ENCODE measurements at places on chromosomes 7 and 10.

- peak; percentile 90 for DNase-seq
Measured at GRCh38 chr10:3754727-3755439, 30.1 kb downstream of the KLF6 start.

GRCh38 chr10:46539596-46540411 is 16.7 kb downstream of the GPRIN2 start:
- peak; percentile 75 for DNase-seq

DNA sequence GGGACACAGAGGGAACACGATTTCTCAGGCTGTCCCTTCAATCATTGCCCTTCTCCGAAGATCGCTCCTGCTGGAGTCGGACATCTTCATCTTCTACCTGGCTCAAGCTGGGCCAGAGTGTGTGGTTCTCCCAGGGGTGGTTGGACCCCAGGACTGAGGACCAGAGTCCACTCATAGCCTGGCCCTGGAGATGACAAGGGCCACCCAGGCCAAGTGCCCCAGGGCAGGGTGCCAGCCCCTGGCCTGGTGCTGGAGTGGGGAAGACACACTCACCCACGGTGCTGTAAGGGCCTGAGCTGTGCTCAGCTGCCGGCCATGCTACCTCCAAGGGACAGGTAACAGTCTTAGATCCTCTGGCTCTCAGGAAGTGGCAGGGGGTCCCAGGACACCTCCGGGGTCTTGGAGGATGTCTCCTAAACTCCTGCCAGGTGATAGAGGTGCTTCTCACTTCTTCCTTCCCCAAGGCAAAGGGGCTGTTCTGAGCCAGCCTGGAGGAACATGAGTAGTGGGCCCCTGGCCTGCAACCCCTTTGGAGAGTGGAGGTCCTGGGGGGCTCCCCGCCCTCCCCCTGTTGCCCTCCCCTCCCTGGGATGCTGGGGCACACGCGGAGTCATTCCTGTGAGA is 23.3 kb downstream of the TBATA start:
- DNase-seq, result no peak

GRCh38 chr7:134121632-134122139 is 5.5 kb upstream of the LRGUK start:
- DNase-seq, result no peak

DNA sequence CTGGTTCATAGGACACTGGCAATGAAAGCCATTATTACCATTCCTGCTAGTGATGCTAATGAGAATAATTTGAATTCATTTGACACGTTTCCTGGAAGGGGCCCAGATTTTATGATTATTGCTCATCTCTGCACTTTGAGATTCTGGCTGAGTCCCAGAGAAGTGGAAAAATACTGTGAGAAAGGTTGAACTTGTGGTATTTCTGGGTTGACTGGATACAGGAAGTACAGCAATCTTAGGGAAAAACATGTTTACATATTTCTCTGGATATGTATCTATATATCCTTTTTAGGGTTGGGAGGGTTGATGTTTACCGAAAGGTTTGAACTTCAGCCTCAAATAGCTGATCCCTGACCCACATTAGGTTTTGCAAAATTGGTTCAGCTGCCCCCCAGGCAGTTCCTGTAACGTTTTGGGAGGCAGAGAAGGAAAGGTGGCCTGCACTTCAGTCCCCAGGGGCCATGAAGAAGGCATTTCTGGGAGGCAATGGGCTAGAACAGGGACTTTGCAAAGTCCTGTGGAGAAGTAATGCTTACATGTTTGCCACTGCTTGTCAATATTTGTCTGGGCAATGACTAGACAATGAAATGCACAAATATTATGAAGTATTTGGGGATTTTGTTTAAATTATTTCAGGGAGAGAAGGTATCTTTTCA is 253.7 kb upstream of the PITRM1 start:
- peak; percentile 86 for DNase-seq

- DNase-seq, result no peak
Measured at GRCh38 chr7:141074997-141075396, 1.1 kb downstream of the TMEM178B start.

DNA sequence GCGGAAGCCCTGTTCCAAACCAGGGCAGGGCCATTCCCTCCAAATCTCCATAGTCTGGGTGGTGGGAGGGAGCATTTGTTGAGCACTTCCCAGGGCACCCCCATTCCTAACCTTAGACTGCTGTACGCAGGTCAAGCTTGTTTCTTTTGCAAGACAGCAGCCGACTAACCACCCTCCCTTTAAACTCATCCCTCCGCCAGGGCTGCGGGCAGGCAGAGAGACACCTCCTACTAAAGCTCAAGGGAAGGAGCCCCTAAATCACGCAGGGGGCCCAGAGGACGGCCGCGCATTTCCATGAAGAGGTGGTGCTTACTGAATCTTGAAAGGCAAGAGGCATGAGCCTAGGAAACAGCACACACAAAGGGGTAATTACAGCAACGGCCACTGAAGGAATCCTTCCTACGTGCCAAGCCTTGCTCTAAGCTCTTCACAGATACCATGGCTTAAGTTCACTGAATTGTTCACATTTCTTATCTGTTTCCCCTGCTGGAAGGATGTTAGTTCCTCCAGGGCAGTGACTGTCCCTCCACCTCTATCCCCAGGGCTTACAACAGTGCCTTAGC is 90.0 kb downstream of the PROSER2 start:
- no peak for DNase-seq

DNA sequence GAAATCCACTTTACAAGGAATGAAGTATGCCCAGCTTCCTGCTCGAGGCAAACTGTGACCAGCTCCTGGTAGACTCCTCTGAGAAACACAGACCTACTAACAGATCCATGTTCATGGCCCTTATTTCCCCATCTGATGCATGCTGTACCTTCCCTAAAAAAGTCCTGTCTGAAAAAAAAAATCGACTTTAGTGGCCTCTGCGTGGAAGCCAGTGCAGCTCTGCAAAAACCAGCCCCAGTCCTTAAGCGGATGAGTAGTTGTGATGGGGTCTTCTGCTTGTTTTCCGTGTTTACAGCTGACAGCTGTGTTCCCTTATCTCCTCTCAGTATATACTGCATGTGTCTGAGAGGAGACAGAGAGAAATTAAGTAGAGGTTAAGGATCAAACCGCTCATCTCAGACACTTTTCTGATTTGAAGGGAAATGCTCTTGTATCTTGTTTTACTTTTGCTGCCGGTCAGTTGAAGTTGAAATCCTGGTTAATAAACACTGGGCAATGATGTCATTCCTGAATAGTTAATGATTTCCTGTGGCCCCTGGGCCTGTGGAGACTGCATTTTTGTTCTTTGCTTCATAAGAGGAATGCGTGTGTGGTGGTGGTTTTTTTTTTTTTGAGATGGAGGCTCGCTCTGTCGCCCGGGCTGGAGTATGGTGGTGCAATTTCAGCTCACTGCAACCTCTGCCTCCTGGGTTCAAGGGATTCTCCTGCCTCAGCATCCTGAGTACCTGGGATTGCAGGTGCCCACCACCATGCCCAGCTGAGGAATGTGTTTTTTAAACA is 67.6 kb downstream of the DOCK1 start:
- DNase-seq, result peak; percentile 96

- DNase-seq, result peak; percentile 39
Measured at GRCh38 chr10:75350791-75351190, 50.8 kb downstream of the ZNF503 start.

DNA sequence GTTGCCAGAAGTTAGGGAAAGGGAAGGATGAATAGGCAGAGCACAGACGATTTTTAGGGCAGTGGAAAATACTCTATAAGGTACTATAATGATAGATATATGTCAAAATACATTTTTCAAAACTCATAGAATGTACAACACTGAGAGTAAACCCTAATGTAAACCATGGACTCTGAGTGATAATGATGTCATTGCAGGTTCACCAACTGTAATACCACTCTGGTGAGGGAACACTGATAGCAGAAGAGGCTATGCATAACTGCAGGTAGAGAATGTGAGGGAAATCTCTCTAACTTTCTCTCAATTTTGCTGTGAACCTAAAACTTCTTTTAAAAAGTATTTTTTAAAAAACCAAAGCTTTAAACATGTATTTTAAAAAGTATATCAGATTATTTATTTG is 22.1 kb downstream of the POT1 start:
- no peak for DNase-seq

DNA sequence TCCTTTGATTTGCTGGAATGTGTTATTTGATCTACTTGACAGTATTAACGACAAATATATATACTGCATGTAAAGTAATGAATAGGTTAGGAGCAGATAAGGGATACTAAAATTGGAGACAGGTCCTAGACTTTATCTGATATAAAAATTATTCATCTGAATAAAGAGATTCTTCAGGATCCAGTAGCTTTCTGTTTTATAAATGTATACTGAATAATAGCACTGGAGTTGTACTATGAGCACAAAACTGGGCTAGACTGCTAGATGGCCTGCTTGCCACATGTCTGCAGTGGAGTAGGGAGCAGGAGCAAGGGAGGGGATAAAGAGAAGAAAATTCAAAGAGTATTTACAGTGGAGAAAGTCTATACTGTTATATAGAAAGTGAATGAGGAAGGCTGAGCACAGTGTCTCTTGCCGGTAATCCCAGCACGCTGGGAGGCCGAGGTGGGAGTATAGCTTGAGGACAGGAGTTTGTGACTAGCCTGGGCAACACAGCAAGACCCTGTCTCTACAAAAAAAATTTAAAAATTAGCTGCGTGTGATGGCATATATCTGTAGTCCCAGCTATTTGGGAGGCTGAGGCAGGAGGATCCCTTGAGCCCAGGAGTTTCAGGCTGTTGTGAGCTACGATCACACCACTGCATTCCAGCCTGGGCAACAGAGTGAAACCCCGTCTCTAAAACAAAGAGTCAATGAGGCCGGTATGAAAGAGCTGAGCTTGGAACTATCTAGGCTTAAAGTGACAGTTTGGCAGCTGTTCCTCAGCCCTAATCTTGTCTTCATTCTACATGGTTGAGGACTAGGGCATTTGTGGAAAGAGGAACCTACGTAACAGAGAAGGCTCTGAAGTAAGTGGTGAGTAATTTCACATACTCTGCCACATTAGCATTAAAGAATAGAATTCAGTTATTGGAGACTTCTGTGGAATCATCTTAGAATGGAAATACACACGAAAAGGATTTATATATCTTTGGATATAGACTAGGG is 41.8 kb downstream of the CD36 start:
- DNase-seq, result no peak

DNA sequence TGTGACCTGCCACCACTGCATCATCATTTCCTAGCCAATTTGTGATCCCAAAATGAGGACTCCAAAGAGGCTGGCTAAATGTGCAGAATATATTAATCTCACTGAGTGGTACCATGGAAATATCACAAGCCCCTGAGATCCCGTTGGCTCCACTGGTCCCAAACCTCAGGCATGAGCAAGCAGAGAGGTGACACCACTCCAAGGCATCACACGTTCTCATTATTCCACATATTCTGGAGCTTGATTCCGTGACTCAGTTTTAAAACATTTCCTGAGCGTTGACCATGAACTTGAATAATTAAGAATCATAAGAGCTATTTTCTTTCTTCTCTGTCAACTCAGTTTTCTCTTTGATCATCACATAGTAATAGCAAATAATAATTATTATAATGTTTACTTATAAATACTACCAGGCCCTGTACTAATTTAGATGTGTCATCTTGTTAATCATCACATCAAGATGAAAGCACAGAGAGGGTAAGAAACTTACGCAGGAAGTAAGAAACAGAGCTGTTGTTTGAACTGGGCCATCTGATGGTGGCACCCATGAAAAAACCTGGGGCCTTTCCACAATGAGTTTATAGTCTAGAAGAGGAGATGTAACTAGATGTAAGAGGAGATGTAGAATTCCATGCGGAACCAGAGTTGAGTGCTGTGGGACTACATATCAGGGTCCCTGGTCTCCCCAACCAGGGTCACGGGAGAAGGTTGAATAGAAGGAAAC is 3.5 kb downstream of the APBB1IP start:
- DNase-seq, result no peak

DNA sequence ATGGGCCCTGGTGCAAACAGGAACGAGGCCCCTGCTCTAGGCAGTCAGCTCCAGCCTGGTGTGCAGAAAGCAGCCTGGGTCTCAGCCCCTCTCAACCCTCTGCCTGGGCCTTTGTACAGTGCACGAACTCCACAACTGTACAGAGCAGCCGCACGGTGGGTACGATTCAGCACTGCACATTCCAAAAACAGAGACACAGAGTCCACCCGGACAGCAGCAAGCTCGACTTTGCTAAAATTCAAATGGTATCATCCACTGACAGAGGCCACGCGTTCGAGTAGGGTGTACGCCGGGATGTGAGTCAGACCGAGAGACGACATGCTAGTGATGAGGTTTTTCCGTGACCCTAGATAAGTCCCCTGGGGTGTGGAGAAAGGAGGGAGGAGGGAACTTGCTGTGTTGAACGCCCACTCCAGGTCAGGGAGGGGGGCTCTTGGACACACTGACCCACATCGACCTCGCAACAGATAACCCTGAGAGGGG is 65.6 kb upstream of the PDGFA start:
- DNase-seq, result peak; percentile 48

GRCh38 chr10:126833542-126833941 is 71.7 kb upstream of the DOCK1 start:
- DNase-seq, result no peak

DNA sequence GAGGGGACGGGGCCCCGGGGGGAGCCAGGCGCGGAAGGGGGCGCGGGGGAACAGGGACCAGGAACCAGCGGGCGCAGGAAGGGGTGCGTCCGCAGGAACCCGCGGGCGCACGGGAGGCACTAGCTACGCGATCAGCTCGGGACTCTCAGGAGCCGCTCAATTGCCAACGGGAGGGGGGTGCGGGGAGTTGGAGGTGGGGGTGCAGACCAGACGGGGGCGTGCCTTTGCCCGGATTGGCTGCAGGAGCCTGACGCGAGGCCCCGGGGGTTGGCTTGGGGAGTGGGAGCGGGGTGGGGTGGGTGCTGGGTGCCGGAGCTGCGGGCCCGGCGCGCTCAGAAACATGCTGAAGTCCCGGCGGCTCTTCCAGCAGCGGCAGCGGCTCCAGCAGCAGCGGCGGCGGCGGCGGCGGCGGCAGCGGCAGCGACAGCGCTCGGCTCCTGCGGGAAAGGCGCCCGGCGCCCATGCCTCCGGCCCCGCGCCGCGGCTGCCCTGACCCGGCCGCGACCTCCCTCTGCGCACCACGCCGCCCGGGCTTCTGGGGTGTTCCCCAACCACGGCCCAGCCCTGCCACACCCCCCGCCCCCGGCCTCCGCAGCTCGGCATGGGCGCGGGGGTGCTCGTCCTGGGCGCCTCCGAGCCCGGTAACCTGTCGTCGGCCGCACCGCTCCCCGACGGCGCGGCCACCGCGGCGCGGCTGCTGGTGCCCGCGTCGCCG is at the start of gene ADRB1:
Gene ADRB1, plus strand, starts transcription at position 335 of the 715 bp plus-strand sequence. Its CDS starts 267 bp downstream, at position 602.
- peak; percentile 64 for DNase-seq

GRCh38 chr7:29434380-29434768 is 129.3 kb upstream of the PRR15 start:
- no peak for DNase-seq

- DNase-seq, result no peak
Measured at GRCh38 chr7:2233926-2234325, 1.2 kb upstream of the MAD1L1 start.

GRCh38 chr10:111481866-111482265 is 405.0 kb downstream of the ADRA2A start:
- DNase-seq, result no peak

DNA sequence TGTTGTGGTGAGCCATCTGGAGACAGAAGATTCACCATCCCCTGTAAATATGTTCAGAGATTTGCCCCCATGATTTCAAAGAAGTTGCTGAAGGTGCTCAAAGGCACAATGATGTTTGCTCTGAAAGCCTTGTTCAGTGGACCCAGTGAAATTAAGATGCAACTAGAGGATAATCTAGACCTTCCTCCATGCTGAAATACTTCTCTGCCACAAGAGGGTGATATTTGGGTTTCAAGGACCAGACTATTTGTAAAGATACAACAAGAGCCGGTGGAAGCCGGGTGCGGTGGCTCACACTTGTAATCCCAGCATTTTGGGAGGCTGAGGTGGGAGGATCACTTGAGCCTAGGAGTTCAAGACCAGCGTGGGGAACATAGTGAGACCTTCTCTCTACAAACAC is 13.5 kb upstream of the MSRB2 start:
- DNase-seq, result no peak

Measured in mesenchymal stem cell (in vitro differentiated cells and primary cell).